ENCODE measurements at places on chromosomes 2 and 18. TPM values are rescaled to one million over a fixed set of nuclear protein-coding genes. Genes with fewer than 3 reads are reported as not detected.

The IGFBP2 gene
- polyA plus RNA-seq = not detected

The C2orf74 gene
- 11.1 TPM for polyA plus RNA-seq

The SNTG2 gene
- 2.1 TPM for polyA plus RNA-seq

The NCKAP1 gene
- not detected for polyA plus RNA-seq

The GDF7 gene
- 7.0 TPM for polyA plus RNA-seq

DNA sequence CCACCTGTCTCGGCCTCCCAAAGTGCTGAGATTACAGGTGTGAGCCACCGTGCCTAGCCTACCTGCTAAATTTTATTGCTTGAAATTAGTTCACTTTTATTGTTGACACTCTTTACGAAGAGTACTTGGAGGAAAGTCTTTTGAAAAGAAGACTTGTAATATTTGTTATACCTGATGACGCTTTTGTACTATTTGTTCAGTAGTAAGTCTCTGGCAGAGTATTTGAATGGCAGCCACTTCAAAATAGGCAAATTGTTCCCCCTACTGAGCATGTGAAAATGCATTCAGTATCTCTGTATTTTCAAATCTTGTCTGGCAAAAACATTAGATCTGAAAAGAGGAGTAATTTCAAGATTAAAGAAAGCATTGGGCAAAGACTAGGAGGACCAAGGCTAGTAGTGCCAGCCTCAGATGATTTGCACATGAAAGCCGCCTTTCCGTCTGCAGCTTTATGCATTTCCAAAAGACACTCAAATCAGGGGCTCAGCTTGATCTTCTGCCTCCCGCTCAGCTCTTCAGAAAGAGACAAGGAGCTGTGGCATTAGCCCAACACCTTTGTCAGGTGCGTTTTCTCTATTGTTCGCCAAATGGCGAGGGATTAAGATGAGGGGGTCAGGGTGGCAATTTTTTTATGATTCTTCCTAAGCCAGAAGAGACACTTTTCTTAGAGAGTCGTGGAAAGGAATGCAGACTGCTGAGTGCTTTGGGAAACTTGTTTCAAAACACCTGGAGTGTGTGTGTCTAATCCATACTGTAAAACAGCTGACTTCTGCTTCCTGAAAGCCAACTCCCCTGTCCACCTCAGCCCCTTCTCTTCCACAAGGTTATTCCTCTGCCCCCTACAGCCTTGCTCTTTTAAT, 18.8 kb upstream of the FOXI3 start:
- no peak for DNase-seq

GRCh38 chr2:204691911-204692510, 146.7 kb downstream of the PARD3B start:
- DNase-seq = no peak

- no peak for DNase-seq
Observed at GRCh38 chr2:214542295-214542694, 131.4 kb downstream of the VWC2L start.

- no peak for DNase-seq
Observed at GRCh38 chr2:96336104-96336775, 674 bp downstream of the NCAPH start.

GRCh38 chr2:133247631-133248030, 320.6 kb downstream of the NCKAP5 start:
- DNase-seq = peak; percentile 46

Measured in B cell (primary cell).